ENCODE measurements at places on chromosomes 6 and 20. TPM values are rescaled to one million over a fixed set of nuclear protein-coding genes. Genes with fewer than 3 reads are reported as not detected.

Gene CLPSL2
- not detected for total RNA-seq

GRCh38 chr6:165863801-165864200 is 200.8 kb upstream of the PDE10A start:
- H3K27me3 ChIP-seq: no peaks in the 10 kb centered on the region
- no peak overlapping the region for H3K4me3 ChIP-seq
- H3K27ac ChIP-seq: no peak overlapping the region
- no peaks in the 10 kb centered on the region for H3K36me3 ChIP-seq

- DNase-seq: peak; percentile 91
- no peaks in the 10 kb centered on the region for H3K4me1 ChIP-seq
- H3K27me3 ChIP-seq: no peaks in the 10 kb centered on the region
- no peaks in the 10 kb centered on the region for H3K36me3 ChIP-seq
- peak overlapping the region; percentile 58 for H3K27ac ChIP-seq
- H3K4me3 ChIP-seq: peak overlapping the region; percentile 68
Measured at GRCh38 chr6:29926413-29927274, 15.7 kb upstream of the HLA-A start.

- DNase-seq: no peak
- H3K4me3 ChIP-seq: no peak overlapping the region
- H3K4me1 ChIP-seq: peaks cover 4% of the 10 kb centered on the region
Measured at GRCh38 chr20:24832518-24832917, 116.6 kb upstream of the CST7 start.

DNA sequence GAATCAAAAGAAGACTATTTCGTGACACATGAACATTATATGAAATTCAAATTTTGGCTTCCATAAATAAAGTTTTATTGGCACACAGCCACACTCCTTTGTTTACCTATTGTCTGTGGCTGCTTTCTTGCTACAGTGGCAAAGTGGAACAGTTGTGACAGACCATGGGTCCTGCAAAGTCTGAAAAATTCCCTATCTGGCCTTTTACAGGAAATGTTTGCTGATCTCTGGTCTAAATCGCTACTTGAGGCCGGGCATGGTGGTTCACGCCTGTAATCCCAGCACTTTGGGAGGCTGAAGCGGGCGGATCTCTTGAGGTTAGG is 23.1 kb upstream of the PREX1 start:
- H3K4me3 ChIP-seq: no peak overlapping the region
- no peak overlapping the region for H3K27ac ChIP-seq
- no peaks in the 10 kb centered on the region for H3K27me3 ChIP-seq
- H3K36me3 ChIP-seq: no peaks in the 10 kb centered on the region
- no peak for DNase-seq
